ENCODE measurements at places on chromosomes 2 and 18. TPM values are rescaled to one million over a fixed set of nuclear protein-coding genes. Genes with fewer than 3 reads are reported as not detected.

The NPAS2 gene
- 47.4 TPM for total RNA-seq

The PROKR1 gene
- total RNA-seq, result not detected

The MYO5B gene
- 63.1 TPM for total RNA-seq

The ICOS gene
- total RNA-seq, result 0.98 TPM

The UNC80 gene
- 14.5 TPM for total RNA-seq

- peak; percentile 63 for DNase-seq
These were observed 34.5 kb downstream of the EMILIN2 start for GRCh38 chr18:2881088-2881839.

- no peak for DNase-seq
These were observed 90.7 kb upstream of the TFPI start for GRCh38 chr2:187644981-187645380.

DNA sequence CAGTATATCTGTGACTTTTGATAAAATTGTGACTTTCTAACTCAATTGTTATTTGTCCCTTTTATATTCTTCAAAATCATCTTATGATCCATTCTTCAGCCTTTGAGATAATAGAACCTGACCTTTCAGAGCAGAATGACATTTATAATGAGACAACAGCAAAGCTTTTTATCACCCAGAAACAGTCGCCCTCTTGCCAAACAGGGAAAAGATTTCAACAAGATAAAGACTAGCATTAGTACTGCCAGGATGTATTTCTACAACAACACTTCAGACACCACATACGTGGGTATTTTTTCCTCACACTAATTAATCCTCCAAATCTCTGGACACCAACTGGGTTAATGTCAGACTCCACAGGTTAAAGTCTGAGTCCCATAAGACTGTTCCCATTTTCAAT lies 249.0 kb downstream of the ZNF804A start:
- no peak for DNase-seq

- DNase-seq, result no peak
These were observed 40.4 kb upstream of the SMAD2 start for GRCh38 chr18:47970664-47971531.

DNA sequence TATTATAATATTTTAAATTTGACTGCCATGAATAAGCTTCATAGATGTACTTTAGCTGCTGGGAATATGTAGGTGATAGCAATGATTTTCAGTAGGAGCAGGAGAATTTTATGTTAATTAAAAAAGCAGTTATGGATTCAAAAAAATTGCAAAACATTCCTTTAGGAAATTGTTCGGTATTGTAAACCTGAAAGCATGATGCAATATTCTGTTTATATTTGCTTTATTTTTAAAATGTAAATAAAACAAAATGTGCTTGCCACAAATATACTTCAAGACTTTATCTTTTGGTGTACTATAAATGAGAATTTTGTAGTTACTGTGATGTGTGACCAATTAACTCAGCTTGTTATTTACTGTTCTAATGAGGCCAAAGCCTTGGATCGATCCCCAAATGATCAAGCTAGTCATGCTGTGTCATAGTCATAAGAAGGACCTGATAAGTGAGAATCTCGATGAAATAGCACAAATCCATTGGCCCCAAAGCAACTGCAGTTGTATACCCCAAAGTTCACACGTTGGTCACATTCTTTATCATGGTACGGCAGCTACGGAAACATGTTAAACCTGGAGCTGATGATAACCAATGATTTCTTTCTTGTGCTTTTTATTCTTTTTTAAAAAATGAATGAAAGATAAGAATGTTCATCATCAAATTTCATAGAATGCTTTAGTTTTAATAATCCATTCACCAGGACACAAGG lies 23.6 kb upstream of the ATIC start:
- DNase-seq, result no peak

DNA sequence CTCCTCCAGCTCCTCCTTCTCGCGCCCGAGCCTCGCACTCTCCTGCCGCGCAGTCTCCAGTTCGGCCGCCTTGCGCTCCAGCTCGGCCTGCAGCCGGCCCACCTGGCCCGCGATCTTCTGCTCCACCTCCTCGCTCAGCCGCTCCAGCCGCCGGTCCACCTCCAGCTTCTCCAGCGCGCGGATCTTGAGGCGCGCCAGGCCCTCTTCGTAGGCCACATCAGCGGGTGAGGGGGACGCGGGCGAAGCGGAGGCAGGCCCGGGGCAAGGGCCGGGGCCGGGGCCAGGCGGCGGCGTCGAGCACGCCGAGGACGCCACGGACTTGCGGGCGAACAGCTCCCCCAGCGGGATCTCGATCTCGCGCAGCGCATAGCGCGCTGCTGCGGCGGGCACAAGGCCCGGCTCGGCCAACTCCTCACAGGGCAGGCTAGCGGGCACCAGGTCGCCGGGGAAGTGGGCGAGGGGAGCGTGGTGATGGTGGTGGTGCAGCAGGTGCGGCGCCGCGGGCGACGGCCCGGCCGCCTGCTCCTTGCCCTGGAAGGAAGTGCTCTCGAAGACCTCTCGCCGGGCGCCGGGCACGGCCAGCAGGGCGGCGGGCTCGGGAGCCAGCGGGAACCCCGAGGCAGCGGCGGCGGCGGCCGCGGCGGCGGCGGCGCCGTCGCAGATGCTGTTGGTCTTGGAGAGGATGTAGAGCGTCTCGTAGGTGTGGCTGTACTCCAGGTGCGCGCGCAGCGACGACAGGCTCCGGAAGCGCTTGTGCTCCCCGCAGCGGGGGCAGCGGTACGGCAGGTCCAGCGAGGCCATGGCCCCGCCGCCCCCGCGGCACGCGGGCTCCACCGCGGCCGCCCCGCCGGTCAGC lies 15.2 kb downstream of the FBXO41 start:
- DNase-seq, result peak; percentile 77
